Activated CD4-positive, alpha-beta T cell treated with anti-CD3 and anti-CD28 coated beads, Interleukin-2, Interleukin-4, amounts not matched to agents 100 ng/mL and 50 ng/mL, durations not matched to agents 16 hours and 8 hours (primary cell): ENCODE measurements at places on chromosomes 6 and 20.

DNA sequence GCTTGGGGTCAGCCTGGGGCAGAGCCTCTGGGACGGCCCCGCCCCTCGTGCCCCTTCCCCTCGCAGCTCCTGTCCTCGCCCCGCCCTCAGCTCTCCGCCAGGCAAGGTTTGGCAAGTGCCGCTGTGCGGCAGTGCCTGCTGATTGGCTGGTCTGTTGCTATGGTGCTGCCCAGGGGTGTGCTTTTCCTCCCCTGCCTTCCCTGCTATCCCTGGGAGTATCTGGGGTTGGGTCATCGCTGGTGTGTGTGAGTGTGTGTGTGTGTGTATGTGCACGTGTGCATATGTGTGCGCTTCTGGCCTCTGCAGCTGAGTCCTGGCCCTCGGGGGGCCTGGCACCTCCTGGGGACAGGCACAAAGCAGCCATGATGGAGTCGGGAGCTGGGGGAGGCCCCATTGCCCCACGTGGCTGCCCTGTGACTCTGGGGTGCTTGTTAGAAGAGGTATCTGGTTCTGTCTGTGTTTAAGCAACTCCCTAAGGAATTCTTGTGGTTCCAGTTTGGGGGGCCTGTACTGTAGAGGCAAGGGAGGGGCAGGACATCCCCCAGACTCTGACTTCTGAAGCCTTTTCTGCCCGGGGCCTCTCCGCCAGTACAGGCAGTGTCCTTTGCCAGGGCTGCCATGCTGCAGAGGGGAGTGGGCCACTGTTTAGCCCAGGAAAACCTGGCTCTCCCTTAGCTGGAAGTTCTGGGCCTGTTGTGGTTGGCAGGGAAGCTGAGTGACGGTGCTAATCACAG is 6.9 kb downstream of the RTEL1 start:
- no peak for DNase-seq

GRCh38 chr6:143232849-143233248 is 172.2 kb downstream of the AIG1 start:
- peak; percentile 24 for DNase-seq

DNA sequence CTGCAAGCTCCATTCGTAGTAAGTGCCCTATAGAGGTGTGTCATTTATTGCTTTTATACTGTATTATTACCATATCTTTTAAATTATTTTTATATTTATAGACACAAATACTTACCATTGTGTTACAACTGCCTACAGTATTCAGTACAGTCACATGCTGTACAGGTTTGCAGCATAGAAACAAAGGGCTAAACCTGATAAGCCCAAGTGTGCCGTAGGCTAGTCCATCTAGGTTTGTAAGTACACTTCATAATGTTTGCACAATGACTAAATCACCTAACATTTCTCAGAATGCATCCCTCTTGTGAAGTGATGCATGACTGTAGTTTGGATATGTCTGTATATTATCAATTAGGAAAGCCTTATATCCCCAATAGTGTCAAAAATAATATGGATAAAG is 122.8 kb downstream of the CLVS2 start:
- no peak for DNase-seq

DNA sequence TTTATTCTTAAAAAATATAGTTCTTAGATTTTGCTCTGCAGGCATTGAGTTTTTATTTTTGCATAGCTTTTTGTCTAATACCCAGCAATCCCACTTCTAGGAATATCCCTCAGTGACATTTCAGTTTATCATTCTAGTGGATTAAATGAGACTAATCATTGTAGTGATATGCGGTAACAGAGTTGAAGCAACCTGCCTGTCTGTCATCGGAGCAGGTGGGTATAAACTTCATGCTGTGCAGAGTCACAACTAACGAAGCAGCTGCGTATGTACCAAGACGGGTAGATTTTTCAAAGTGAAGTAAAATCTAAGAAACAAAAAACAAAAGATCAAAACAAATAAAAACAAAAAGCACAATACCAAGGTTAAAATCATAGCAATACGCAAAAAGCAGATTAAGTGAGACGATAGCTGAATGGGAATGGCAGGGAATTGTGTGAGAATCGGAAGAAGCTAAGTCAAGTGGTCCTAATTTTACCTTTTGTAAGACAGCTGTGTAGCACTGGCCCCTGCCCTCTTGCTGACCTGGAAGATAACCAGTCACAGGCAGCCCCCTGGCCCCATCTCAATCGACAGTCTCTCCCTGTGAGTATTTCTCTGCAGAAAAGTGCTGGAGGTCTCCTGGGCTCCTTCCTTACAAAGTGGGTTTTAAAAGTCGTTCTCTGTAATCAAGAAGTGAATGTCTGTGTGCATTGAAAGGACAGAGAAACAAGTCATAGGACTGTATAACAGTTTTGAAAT is 169.2 kb downstream of the OR2B2 start:
- no peak for DNase-seq

- DNase-seq = no peak
These were observed 43.2 kb upstream of the OSTM1 start for GRCh38 chr6:108117427-108118358.

DNA sequence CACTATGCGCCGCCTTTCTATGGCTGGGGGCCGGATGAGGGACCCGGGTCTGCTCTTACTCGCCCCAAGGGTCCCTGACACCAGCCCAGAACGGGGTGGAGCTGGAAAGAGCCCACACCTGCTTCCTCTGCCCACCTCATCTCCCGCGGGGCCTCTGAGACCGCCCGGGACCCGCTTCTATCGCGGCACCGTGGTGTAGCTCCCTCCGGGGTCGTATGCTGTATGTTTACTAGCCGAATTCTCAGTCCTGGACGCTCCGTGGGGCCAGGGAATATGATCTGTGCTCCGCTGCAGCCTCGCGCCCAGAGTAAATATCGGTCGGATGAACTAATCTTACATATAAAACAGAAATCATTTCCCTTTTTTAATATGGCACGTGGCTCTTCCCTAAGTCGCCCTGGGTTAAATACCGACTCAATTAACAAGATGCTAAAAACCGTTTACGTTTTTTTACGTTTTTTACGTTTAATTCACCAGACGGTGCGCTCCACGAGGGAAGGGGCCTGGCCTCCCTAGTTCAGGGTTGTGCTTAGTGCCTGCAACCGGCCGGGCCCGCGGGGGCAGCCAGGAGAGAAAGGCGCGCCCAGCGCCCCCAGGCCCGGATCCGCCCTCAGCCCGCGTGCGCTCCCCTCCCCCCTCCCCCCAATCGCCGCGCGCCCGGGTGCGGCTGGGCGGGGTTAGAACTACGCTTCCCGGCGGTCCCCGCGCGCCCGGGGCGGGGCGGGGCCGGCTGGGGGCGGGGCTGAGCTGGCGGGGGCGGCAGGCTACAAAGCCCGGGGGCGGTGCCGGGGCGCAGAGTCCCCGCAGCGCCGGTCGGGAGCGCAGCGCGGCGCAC is at the start of gene RBM38:
Gene RBM38, plus strand, starts transcription at position 793 of the 835 bp plus-strand sequence. CDS start 186 bp downstream, outside the sequence.
- DNase-seq = peak; percentile 81

DNA sequence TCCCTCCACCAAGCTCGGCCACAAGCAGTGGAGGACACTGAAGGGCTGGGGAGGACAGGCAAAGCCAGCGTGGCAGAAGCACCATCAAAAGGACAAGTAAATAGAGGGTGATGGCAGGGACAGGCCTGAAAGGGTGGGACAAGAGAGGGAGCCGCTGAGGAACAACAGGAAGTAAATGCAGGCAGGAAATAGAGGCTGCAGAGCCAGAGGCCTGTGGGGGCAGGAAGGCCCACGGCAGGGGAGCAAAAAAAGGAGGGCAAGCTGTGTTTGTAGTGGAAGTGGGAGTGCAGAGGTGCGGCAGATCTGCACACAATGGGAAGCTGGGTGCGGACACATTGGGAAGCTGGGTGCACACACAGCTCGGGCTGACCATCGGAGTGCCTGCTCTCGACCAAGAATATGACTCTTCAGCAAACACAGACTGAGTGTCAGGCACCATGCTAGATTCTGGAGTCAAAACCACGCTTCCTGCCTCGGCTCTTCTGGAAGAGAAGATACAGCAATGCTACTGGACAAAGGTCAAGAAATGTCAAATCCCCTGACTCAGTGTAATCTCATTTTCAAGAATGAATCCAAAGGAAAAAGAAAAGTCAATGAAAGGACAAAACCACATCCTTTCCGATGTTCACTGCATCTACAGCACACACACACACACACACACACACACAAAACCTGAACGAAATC is 40.4 kb upstream of the RAB22A start:
- DNase-seq = no peak

GRCh38 chr6:27168586-27169443 is 78.7 kb upstream of the PRSS16 start:
- no peak for DNase-seq

DNA sequence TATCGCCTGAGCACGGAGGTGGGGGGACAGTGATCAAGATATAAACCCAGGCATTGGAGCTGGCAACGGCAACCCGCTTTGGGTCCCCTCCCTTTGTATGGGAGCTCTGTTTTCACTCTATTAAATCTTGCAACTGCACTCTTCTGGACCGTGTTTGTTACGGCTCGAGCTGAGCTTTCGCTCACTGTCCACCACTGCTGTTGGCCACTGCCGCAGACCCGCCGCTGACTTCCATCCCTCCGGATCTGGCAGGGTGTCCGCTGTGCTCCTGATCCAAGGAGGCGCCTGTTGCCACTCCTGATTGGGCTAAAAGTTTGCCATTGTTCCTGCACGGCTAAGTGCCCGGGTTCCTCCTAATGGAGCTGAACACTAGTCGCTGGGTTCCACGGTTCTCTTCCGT is 48.9 kb upstream of the CD83 start:
- no peak for DNase-seq
